Muscle of back (tissue), 13 donors: ENCODE measurements at places on chromosomes 6 and 20. TPM values are rescaled to one million over a fixed set of nuclear protein-coding genes. Genes with fewer than 3 reads are reported as not detected.

DNA sequence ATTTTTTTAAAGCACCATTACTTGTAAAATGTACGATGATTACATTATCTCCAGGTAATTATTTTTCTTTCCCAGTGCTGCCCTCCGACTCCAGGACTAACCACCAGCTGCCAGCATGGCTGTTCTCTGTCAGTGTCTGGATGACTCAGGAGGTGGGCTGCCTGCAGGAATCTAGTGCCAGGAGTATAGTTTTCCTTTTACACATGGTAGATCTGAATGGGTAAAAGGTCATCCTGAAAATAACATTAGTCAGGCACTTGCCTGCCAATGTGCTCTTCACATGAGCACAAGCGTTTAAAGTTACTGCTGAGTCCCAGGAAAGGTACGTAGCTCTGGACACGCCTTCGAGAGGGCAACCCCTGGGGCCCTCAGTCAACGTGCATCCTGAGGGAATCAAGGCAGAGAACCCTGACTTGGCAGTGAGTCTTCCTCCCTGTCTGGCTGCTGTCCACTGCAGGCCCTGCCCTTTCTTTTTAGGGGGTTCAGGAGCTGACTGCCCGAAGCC lies 2.4 kb downstream of the DYNLT1 start:
- DNase-seq = peak; percentile 25

The ANGPT4 gene
- 0.03 TPM for polyA plus RNA-seq

DNA sequence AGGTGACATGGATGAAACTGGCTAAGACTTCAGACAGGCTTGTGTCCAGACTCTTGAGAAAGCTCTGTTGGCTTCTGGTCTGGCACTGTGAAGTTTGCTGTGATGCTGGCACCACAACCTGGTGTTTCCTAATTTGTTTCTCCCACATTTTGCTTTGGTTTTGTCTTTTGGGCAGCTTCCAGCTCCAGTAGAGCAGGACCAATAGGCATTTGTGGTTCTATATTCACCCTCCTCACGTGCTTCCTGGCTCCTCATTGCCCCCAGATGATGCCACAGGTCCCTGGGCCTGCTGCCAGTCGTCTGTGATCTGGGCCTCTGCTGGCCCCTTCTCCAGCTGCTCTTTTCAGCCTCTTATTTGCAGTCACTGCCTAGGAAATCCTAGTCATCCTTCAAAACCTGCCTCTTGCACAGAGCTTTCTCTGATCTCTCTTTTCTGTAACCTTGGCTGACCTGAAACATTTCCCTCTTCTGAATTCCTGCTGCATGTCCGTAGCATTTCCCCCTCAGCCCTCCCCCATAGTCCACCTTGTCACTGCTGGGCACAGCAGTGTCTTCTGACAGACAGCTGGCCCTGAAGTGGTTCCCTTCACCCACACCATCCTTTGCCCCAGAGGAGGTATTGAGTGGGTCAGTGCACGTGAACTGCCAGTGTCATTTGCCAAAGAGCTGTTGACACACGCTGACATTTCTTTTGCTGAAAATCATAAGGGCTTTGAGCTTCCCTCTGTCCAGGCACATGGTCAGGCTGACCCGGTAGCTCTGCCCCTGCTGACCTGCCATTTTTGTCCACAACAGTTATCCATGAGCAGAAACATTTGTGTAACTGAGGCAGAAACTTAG lies 63.0 kb downstream of the PTPN1 start:
- DNase-seq = no peak

DNA sequence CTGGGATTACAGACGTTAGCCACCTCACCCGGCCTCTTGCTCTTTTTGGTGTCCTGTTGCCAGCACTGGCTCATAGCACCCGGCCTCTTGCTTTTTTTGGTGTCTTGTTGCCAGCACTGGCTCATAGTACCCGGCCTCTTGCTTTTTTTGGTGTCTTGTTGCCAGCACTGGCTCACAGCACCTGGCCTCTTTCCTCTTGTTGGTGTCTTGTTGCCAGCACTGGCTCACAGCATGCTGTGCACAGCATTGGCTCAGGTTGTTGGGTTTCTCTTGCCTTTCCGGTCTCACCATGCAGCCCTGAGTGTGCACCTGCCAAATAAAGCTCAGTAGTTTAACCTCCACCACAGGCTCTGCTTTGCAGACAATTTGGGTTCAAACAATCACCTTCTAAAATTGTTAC lies 208.2 kb downstream of the THBS2 start:
- no peak for DNase-seq

DNA sequence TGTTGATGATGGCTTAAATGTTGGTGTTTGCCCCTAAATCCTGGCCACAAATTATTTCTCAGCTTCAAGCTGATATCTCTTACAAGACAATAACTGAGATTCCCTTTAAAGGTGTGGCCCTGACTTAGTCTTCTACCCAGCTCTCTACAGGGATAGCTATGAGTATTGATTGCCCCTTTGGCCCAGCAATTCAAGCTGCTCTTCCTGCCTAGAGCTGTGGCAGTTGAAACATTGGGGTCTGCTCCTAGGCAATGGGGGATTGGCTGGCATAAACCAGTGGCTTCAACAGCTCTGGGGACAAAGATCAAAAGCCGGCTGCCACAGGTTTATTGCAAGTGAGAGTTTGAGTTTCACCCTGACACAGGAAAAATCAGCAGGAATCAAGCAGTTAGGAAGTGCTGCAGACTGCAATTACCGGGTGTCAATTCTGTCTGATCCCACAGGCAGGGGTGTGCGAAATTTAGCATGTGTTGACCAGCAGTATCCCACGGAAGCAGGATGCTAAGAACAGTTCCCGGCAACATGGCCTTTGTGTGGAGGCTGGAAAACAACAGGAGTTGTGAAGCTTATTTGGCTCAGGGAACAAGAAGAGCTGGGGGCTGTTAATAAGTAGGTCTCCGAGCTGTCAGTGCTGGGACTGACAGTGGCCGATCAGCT lies 66.2 kb upstream of the IYD start:
- no peak for DNase-seq
